ENCODE measurements at places on chromosomes 2 and 18.
A peak's percentile ranks its signal among the peaks of the same experiment; 100 is the strongest.

DNA sequence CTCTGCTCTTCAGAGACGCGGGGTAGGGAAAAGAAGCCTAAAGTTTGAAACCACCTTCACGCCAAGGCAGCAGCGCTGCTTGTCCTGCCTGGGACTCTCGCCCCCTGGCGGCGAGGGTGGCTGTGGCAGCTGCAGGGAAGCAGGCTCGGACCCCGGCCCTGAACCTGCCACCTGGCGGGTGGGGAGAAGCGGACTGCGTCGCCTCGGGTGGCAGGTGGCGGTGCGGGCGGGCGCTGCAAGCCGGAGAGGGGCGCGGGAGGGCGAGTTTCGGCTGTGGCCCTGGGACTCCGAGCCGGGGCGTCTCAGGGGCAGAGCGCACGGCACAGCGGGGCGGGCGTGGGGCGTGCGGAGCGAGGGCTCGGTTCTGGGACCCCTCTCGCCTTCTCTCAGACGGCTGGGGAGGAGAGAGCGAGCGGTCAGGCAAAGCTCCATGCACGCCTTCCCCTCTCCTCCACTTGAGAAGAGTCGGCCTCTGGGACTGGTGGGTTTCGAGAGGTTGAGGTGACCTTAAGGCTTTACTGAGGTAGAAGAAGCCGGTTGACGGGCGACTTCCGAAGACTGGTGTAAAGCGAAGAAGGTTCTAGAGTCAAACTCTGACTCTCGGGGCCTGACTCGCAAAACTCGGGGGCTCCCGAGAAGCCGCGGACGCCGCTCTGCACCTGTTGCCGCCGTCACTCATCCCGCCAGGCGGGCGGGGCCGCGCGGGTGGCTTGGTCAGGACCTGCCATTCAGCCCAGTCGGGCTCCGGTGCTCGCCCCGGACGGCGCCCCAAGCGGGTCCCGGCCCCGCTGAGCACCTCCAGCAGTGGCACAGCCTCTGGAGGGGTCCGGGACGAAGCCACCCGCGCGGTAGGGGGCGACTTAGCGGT, 1.1 kb upstream of the BOLL start:
- DNase-seq: peak; percentile 17

DNA sequence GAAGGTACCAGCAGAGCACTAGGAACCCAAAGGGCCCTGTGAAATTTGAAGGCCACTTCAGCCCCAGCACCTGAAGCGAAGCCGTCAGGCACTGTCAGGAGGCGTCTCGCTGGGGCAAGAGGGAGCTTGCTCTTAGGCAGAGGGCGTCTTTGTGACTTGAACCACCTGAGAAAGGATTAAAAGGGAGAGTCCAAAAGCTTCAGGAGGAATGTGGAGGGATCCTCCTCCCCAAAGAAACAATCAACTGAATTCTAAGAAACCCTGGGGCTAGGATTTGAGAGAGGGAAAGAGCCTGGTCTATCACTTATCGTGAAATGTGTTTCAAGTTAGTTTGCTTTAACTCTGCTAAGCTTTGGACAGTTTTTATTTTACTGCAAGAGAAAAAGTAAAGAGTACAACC, 324.9 kb upstream of the SOX11 start:
- no peak for DNase-seq

DNA sequence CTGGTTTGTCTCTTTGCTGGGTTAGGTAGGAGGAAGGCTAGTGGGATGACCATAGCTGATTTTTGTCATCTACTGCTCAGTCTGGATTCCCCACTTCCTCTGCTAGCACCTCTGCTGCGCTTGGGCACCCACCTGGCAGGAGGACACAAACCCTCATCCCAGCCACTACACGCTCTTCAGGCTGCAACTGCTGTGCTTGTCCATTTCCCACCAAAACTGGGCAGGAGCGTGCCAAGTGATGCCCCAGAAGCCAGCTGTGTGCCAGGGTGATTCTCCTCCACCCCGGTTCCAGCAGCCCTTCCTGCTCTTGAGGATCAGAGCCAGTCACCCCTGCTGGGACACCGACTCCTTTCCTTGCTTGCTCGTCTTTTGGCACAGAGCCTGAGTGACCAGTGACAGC, 15.7 kb upstream of the PER2 start:
- DNase-seq: no peak

DNA sequence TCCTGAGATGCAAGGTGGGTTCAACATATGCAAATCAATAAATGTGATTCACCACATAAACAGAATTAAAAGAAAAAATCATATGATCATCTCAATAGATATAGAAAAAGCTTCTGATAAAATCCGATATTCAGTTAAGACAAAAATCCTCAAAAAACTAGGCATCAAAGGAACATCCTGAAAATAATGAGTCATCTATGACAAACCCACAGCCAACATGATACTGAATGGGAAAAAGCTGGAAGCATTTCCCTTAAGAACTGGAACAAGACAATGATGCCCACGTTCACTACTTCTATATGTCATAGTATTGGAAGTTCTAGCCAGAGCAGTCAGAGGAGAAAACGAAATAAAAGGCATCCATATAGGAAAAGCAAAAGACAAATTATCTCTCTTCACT, 80.4 kb downstream of the MYO3B start:
- no peak for DNase-seq

DNA sequence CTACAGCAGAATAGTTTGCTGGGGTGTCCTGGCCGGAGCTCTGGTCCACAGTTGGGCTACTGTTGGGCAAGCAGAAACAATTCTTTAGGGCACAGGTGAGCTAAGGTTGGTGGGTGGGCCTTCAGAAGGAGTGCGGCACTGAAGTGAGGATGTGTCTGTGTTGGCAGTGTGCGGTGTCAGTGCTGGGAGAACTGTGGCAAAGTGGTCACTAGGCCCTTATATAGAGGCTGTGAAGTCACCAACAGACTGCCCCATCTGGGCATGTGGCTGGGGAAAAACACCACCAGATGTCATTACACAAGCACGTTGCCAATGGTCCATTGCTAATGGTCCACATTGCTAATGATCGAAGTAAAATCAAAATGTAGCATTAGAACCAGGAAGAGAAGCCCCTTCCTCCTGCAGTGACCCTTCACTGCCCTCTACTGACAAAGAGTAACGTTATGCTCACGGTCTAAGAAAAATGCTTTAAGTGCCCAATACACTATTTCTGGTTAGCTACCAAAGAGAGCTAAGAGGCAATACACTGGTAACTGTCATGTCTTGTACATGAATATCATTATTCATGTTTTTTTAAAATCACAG, 21.3 kb downstream of the SCN1A start:
- DNase-seq: no peak

DNA sequence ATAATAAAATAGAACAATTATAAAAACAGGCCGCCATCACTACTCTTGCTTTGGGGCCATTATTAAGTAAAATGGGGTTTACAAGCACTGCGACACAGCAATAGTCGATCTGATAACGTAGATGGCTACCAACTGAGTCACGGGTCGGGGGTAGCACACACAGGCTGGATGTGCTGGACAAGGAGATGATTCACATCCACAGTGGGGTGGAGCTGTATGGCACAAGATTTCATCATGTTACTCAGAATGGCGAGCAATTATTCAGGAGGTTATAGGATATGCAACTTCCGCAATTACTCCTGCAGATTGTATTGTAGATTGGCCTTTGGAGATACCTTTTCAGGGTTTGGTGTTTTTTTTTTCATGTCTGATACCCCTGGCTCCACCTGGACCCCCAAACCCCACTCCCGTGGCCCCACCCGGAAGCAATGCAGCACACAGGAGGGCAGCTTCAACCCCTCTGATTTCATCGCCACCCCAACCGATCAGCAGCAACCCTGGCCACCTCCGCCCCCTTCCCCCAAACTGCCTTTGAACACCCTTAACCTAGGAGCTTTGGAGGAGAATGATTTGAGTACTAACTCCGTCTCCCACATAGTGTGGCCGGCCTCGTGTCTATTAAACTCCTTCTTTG, 21.4 kb upstream of the MLPH start:
- no peak for DNase-seq

DNA sequence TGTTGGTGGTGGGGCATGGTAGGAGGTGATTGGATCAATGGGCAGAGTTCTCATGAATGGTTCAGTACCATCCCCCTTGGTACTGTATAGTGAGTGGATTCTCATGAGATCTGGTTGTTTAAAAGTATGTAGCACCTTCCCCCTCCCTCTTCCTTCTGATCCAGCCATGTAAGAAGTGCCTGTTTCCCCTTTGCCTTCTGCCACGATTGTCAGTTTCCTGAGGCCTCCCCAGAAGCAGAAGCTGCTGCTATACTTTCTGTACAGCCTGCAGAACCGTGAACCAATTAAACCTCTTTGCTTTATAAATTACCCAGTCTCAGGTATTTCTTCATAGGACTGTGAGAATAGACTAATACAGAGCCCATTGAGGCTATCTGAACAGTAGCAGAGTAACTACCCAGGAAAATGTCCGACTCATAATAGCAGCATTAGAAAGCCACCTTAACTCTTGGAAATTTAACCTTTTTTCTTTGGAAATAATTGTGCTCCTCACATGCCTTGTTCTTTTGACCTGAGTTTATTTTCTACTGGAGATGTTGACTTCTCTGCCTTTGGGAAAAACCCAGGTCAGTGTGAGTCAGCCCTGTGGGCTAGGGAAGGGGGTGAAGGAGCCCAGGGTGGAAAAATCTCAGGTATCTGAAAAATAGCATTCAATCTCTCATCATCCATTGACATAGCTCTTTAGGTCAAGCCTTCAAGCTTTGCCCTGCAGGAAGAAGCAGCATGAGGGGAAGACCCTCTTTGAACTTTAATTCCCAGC, 18.1 kb downstream of the CYP1B1 start:
- DNase-seq: no peak

DNA sequence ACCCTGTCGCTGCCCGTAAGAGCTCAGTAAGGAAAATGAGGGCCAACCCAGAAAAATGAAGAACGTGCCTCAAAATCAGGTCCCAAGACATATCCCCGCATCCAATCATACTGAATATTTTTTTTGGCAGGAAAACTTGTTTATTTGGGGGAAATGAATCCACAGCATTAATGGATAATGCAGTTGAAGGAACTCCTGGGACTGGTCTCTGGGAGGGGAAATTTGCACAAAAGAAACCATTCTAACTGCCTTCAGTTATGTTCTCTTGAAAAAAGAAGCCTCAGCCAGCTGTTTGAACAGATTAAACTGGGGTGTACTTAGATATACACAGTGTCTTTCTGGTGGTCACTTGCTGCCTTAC, 61.3 kb downstream of the SPRED2 start:
- no peak for DNase-seq

- peak; percentile 41 for DNase-seq
These were observed 697 bp downstream of the KCMF1 start for GRCh38 chr2:84971510-84972206.

GRCh38 chr2:120441744-120442471, 96.0 kb downstream of the INHBB start:
- no peak for DNase-seq

GRCh38 chr2:86747711-86748639, 27.9 kb downstream of the RMND5A start:
- no peak for DNase-seq

DNA sequence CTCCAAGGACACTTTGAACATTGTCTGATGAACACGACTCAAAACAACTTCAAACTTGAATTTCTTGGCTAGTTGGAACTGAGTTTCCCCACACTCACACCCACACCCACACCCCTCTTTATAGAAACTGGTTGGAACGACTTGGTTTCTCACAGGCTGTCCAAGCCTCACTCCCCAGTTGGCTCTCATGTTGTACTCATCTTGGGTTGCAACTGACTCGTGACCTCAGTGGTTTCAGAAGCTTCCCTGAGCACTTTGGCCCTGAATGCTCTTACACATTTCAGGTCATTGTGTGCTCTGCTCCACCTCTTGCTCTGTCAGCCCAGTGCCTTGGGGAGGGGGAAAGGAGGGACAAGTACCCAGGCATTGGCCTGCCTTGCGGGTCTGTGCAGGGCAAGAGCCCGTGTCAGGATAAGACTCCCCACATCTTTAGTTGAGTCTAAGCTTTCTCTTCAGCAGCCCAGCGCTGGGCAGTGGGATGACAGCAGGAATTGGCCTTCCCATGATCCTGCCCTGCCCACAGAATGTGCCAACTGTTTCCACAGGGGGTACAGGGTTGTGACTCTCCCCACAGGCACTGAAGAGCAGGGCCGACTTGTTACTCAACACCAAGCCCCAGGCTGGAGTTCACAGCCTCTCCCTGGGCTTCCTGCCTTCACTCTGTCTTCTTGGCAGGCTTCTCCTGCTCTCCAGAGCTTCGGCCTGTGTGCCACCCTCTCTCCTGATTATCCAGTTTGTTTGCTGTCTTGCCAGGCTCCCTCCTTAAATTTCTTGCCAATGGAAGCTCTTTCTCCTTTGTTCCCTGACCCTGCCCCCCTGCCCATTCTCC, 104.6 kb downstream of the RTN4 start:
- no peak for DNase-seq

- no peak for DNase-seq
These were observed 62.8 kb downstream of the TMEM237 start for GRCh38 chr2:201580486-201580885.

- DNase-seq: no peak
These were observed 112.8 kb downstream of the PRELID3A start for GRCh38 chr18:12520442-12520992.

DNA sequence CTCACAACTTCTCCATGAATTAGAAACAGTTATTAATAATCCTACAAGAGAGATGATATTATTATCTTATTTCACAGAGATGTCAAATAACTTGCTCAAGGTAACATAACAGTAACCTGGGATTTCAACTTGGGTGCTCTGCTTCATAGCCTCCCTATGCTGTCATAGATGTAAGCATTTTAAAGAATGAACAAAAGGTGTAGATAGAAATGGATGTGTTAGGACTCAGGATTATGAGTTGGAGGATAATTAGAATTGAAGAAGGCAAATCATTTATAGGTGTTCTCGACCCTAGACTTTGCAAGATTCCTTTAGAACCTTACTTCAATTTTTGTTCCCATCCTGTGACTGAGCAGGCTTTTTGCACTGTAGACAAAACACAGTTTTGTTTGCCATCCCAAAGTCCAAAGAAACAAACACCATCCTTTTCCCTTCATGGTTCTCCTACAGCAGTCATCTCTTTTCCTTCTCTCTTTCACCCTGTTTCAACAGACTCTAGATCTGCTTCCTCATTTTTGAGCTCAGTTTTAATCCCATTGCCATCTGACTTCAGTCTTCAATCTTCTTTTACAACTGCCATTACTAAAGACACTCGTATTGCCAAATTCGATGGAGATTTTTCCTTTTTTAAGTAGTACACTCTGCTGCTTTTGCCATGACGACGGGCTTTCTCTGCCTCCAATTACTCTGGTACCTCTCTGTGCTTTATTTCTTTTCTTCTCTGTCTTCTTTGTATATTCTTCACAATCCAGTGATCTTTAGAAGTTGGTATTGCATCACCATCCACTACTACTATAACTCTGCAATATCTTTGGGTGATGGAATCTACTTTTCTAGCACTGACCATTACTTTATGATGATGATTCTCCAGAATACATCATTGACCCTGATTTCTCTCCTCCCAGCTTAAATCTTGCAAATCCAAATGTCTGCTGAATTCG, 4.5 kb downstream of the HNMT start:
- no peak for DNase-seq

- no peak for DNase-seq
These were observed 9.2 kb downstream of the G6PC2 start for GRCh38 chr2:168910330-168910729.

GRCh38 chr18:55387139-55387984, 200.6 kb downstream of the TCF4 start:
- no peak for DNase-seq
